ENCODE measurements at places on chromosomes 16 and 17.

DNA sequence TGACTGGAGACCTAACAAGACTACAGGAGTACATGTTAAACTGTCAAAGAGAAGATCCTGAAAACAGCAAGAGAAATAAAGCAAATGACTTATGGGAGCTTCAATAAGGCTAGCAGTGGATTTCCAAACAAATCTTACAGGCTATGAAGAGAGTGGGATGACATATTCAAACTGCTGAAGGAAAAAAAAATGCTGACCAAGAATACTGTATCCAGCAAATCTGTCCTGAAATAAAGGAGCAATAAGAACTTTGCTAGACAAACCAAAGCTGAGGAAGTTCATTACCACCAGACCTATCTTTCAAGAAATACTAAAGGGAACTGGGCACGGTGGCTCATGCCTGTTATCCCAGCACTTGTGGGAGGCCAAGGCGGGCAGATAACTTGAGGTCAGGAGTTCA is 28.6 kb downstream of the ZFP1 start:
- DNase-seq = no peak

DNA sequence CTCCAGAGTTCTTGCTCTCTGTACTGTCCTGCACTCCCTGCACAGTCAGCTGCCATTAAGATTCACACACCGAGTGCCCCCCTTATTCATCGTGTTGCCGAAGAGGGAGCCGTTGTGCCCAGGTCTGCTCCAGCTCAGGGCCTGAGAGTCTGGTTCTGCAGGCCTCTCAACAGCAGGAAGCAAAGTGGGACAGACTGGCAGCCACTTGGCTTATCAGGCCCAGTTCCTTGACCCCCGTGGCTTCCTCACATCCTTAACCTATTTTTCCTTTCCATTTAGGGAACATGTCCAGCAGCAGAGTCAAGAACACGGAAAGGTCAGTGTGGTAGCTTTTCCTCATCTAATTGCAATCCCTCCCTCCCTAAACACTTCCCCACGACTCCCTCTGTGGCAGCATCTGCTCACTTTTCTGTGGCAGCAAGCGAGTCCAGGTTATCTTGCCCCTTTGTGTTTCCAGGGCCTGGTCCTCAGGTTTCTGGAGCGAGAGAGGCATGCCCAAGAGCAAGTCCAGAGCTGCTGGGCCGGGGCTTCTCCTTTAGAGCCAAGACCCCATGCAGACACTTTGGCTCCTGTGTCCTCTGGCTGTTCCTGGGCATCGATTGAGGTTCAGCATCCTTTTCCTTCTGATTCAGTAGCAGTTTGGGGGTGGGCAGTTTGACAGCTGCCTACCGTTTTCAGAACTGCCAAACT is 22.1 kb upstream of the ADAM11 start:
- no peak for DNase-seq

DNA sequence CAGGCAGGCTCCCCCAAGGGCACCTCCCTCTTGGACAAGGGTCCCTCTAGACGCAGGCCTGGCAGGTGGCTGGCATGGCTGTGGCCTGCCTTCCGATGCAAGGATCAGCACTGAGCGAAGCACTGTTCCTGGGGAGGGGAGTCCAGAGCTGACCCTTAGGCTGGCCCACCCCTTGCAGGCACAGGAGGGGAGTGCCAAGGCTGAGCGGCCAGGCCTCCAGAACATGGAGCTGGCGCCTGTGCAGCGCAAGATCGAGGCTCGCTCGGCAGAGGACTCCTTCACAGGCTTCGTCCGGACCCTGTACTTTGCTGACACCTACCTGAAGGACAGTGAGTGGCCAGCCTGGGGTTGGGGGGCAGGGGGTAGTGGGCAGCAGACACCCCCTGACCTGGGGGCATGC is 16.8 kb upstream of the MYO15B start:
- no peak for DNase-seq

GRCh38 chr17:65553009-65553645 is 8.3 kb downstream of the AXIN2 start:
- DNase-seq = no peak

- DNase-seq = no peak
These were observed 68.6 kb downstream of the HAPSTR1 start for GRCh38 chr16:9159839-9160550.

DNA sequence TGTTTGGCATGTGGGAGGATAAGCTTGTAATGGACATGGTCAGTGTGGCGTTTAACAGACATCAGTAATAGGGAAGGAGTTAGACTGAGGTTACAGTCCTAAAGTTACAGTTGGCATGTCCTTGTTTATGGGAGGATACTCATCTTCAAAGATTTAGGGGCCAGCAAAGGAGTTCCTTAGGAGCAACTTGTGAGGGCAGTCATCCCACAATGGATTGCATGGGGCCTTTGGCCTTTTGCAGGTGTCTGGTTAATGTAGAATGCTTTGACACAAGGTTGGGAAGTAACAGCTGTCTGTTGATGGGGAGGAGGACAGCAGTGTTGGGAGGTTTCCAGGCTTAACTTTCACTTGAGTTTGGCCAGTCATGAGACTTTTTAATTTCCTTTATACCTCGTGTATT is 2.2 kb downstream of the NUBP1 start:
- DNase-seq = no peak

DNA sequence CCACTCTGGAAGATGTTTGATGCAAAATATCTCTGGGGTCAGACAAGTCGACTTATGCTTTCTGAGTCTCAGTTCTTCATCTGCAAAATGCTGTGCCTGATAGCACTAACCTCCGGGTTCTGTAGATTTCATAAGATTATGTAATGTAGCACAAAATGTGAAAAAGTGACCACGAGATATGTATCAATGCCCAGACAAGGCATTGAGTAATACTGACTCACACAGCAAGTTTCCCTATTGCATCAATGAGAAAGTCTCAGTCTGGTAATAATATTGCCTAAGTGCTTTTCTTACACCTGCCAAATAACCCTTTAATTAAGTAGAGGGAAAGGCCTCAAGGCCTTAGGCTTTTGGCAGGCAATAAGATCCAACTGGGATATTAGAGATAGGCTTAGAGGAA is 41.4 kb upstream of the MMP2 start:
- no peak for DNase-seq

GRCh38 chr16:87172632-87173031 is 144.6 kb downstream of the C16orf95 start:
- no peak for DNase-seq

Data from activated T-helper 1 cell treated with anti-CD3 and anti-CD28 coated beads, Interleukin-2, amount 50 U/mL, for 16 hours (primary cell).